ENCODE measurements at places on chromosomes 6 and 20.

GRCh38 chr6:56851541-56852259, 103.2 kb upstream of the BEND6 start:
- DNase-seq = no peak

DNA sequence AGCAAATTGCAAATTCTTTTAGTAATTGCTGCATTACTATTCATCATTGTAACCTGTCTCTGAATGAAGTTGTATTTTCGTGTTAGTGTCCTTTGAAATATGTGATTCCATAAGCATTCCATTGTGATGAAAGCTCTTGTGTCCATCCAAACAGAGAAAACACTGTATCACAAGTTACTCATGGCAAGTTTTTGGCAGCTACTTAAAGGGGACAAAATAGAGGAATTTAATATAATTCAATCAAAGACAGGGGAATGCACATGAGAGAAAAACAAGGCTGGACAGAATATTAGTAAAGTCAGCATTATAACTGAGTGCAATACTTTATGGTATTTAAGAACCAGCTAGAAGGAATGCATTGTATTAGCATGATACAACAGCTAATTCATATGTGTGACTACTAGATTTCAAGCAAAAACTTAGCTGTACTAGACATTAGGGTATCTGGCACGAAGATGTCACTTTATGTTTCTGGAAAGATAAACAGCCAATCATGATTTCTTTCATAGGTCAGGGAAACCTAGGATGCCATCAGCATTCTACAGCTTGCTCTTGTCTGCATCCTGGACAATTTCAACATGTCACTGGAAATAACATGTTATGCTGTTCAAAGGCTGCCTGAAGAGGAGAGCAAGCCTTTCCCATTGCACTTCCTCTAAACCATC, 270.6 kb upstream of the MARCKS start:
- no peak for DNase-seq

DNA sequence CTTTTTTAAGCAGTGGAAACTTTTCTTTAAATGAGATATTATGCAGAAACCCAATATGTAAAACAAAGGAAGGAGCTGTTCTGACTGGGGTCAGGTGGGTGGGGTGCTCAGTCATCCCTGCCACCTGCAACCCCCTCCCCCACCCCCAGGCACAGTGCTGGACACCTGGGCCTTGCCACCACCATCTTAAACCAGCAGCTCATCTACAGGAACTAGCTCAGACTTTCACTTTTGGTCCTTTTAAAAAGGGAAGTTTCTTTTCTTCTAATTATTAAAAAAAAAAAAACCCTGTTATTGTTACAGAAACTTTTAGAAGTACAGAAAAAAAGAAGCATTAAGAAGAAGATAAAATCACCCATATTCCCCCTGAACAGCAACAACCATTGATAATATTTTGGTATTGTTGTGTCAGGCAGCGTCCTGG, 37.1 kb downstream of the PPP1R16B start:
- no peak for DNase-seq

DNA sequence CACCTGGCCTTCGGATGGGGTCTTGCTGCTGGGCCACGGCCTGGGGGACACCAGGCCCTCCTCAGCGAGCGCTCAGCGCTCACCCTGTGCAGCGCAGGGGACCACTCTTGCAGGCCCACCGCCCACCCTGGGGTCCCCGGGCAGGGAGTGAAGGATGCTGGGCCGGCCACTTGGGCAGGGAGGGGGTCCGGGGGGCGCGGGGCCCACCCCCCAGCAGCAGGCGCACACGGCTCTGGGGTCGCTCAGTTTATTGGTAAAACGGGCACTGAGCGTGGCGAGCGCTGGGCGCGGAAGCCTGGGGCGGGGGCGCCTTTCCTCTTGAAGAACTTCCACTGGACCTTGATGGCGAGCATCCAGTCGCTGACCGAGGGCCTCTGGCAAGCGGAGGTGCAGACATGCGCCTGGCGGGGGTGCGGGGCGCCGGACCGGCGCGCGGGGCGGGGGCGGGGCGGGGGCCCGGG, 11.1 kb downstream of the EEF1A2 start:
- no peak for DNase-seq

DNA sequence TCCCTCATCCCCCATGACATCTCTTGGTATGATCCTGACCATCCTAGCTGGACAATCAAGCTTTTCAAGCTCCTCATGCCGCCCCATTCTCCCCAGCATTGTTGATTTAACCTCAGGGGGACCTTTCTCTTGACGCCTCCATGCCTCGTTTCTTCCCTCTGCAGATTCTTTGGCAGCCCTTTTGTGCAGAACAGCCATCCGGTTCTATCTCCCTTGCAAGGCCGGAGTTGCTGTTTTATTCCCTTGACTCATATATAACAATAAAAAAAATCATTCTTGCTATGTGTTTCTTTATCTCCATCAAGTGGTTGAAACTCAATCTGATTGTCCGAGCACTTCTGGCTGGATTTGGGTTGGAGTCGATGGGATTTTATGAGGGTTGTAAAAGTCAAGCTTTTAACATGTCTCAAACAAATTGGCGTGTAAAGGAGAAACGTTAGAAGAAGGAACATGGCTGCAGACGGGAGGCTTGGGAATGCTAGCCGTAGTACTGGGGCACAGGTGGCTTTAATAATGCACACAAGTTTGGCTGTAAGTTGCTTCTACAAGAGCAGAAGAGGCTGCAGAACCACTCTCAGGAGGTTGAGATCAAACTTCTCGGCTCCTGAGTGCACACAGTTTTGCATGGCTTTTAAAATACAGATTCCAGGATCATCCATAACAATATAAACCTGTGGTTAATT, 3.9 kb upstream of the SULF2 start:
- no peak for DNase-seq

GRCh38 chr20:44051661-44052000, 135.4 kb downstream of the JPH2 start:
- no peak for DNase-seq

- no peak for DNase-seq
Observed at GRCh38 chr20:41638456-41638855, 20.3 kb upstream of the CHD6 start.

- DNase-seq = no peak
Observed at GRCh38 chr6:101401792-101402621, 8.5 kb downstream of the GRIK2 start.

GRCh38 chr20:34663213-34663943, 13.5 kb downstream of the PIGU start:
- no peak for DNase-seq

DNA sequence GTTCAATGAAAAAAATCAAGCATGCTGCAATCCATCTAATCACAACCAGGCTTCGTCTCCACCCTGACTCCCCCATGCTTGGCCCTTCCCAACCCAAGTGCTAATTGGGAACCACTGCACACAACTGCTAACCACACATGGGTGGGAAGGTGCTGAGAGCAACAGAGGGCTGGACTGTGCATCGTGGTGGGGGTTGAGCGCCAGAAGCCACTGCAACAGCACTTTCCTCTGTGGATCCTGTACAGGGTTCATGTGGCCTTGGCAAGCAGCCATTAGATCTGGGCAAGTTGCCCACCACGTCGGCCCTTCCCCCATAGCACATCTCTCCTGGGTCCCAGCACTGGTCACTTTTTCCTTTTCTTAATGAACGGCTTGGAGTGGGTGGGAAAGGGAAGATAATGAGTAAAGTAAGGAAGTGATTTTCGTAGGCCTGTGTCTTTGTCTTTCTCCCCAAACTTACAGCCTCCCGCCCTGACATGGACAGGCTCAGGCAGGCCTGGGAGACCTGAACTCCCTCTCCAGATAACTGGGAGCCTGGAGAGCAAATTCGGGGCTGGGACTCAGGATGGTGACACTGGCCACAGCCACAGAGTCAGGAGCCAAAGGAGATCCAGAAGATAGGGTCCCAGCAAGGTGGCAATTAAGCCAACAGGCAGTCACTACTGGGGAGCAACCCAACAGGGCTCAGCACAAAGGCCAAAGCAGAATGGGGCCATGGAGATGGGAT, 34.4 kb upstream of the MRPS10 start:
- no peak for DNase-seq

GRCh38 chr6:68657374-68658139, 22.5 kb downstream of the ADGRB3 start:
- no peak for DNase-seq

GRCh38 chr20:41173791-41174341, 36.5 kb downstream of the PLCG1 start:
- DNase-seq = no peak

DNA sequence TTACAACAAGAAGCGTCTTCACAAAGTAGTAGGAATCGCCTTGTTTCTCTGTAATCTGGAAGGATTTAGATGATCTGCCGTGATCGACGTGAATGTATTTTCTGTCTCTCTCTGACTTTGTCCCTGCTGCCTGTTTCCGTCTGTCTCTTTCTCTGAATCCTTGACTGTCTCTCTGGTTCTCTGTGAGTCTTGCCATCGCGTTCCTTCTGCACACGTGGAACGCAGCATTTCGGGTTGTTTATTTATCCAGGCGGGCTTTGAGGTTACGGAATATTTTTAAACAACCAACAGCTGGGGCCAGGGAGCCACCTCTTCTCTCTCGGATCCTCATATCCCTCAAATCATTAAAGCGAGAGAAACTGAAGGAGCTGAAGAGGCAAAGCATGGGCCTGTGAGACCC, 215.9 kb downstream of the ZDHHC14 start:
- no peak for DNase-seq

- DNase-seq = no peak
Observed at GRCh38 chr6:43825187-43826115, 55.4 kb downstream of the VEGFA start.

DNA sequence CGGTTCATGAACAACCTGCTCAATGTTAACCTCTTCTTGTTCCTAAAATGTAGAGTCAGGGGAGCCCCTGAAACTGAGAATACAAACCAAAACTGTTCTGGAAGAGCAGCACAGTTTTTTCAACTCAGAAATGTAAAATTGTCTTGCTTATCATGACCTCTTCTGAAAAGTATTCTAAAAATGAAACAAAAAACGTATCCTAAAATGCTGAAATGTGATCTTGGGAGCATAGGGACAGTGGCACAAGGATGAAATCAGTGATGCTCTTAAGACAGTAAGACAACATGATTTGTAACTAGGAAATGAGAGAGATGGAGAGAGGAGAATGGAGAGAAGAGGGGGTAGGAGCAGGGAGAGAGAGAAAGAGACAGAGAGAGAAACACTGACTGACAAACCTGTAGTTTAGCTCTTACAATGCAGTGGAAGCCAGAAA, 27.5 kb downstream of the NCOA7 start:
- DNase-seq = no peak

DNA sequence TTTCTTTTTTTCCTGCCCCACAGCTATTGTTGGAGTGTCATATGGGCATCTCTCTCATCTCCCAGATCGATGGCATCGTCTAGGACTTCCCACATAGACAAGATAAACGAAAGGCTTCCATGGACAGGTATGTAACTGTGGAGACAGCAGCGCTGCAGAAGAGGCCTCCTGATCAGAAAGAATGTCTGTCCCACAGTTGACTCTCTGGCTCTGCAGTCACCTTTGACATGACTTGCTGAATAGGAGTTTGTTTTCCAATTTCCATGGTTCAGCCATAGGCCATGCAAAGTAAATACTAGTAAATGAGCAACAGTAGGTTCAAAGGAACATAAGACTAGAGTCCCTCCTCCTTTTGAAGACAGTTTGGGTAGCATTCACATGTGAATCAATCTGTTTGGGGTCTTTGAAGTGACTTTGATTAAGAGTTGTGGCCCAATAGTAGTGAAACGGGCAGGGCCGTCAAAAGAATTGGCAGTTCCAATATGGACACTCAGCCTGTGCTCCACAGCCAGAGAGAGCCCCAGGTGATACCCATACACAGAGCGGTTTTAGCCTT, 134.7 kb upstream of the IFNGR1 start:
- no peak for DNase-seq

- DNase-seq = no peak
Observed at GRCh38 chr6:136038531-136038930, 187.0 kb downstream of the PDE7B start.

DNA sequence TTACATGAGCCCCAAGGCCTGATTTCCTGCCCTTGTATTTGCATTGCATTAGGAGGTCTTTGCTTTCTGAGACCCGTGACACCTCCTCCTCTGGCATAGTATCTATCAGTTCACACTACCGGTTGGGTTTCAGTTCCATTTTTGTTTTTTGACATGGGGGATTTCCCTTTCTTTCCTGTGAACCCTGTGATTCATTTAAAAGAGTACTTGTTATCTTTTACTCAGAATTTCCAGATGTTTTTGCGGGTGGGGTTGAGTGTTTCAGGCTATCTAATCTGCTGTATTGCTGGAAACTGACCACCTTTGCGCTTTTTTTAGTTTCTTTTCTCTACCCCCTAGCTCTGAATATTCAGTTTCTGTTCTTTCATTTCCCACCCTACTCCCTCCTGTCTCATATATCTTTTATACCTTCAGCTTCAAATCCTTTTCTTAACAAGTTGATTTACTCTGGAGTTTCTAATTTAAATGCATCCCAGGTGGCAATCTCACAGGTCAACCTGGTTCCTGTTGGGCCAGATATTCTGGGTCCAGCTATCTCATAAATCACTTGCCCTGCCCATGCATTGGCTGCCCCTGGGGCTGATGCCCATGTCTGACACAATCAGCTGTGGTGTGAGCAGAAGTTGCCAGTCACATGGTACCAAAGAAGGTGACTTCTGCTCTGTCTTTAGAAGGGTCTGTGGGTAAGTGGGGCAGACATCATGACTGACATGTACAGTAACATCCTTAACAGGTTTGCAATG, 14.3 kb upstream of the NCOA3 start:
- DNase-seq = no peak

DNA sequence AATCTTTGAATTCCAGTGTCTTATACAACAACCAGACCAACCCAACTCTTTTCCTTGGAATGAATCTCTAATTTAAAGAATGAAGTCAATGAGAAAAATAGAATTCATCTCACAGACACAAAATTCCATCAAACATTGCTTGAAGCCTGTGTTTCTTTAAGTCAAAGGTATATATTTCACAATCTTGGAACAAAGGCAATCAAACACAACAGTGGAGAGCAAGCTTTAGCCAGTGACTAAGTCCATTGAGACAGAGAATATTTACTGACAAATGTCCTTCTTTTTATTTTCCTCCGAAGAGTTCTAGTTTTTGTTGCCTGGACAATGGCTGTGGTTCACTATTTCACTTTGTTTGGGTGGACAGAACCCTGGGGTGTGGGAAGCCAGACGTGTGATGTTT, 35.8 kb downstream of the MEP1A start:
- no peak for DNase-seq

DNA sequence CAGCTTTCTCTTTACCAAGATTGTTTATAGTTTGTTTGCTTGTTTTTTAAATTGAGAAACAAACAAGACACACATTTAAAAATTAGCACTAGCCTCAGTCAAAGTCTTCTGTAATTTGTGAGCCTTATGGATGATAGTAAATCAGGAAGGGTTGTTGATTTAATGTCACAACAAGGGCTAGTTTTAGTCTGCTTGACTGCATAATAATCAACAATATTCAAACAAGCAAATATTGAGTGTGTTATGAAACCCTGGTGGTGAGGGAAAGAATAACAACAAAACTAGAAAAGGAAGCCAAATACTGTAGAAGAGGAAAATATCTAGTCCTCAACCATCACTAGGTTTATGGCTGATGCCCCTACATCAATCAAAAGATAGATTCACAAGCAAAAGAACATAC, 228.6 kb downstream of the TBC1D7 start:
- no peak for DNase-seq

- DNase-seq = no peak
Observed at GRCh38 chr6:85364344-85364743, 85.5 kb upstream of the NT5E start.

All from stimulated activated CD4-positive, alpha-beta T cell treated with anti-CD3 and anti-CD28 coated beads, TNF-alpha, amount 100 ng/mL, for 1 hour (primary cell).